Vagina (tissue), 2 donors: ENCODE measurements at places on chromosomes 3 and 15. TPM values are rescaled to one million over a fixed set of nuclear protein-coding genes. Genes with fewer than 3 reads are reported as not detected.

Gene ACP3
- total RNA-seq = 12.3 TPM

Gene ANKUB1
- not detected for total RNA-seq

Gene GCHFR
- total RNA-seq = 69.7 TPM

Gene FAM43A
- total RNA-seq = 20.4 TPM

Gene SLC2A2
- not detected for total RNA-seq

Gene ZIC1
- total RNA-seq = not detected

Gene TPM1
- total RNA-seq = 498 TPM

Gene GOLGA6L7
- not detected for total RNA-seq

Gene TRIM42
- total RNA-seq = not detected

Gene SORD
- total RNA-seq = 20.4 TPM

DNA sequence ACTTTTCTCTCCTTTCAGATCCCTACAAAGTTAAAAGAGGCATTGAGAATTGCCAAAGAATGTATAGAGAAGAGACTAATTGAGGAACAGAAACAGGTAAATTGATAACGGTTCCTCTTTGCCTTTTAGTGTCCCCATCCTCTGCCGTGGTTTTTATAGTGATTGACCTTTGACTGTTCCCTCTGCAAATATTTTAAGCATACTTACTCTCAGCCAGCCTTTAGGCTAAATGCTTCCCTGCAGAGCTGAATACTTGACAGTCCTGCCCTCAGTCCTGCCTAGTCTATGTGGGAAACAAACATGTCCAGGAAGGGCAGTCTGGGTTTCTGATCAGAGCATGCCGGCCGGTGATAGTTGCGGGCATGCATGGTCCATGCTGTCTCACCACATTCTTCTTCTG lies 24.7 kb downstream of the PDHB start:
- no peaks in the 10 kb centered on the region for H3K27me3 ChIP-seq
- no peak for DNase-seq
- peak overlapping the region; percentile 49 for H3K27ac ChIP-seq
- H3K4me1 ChIP-seq = peaks cover 36% of the 10 kb centered on the region
- H3K4me3 ChIP-seq = no peak overlapping the region

- DNase-seq = no peak
- no peak overlapping the region for H3K4me3 ChIP-seq
- H3K27me3 ChIP-seq = no peaks in the 10 kb centered on the region
- no peaks in the 10 kb centered on the region for H3K4me1 ChIP-seq
- H3K27ac ChIP-seq = no peak overlapping the region
Observed at GRCh38 chr3:31219131-31219843, 313.4 kb upstream of the STT3B start.

- no peak overlapping the region for H3K27ac ChIP-seq
- H3K4me1 ChIP-seq = peaks cover 6% of the 10 kb centered on the region
- no peak overlapping the region for H3K4me3 ChIP-seq
Observed at GRCh38 chr3:193702967-193703366, 110.0 kb downstream of the OPA1 start.

DNA sequence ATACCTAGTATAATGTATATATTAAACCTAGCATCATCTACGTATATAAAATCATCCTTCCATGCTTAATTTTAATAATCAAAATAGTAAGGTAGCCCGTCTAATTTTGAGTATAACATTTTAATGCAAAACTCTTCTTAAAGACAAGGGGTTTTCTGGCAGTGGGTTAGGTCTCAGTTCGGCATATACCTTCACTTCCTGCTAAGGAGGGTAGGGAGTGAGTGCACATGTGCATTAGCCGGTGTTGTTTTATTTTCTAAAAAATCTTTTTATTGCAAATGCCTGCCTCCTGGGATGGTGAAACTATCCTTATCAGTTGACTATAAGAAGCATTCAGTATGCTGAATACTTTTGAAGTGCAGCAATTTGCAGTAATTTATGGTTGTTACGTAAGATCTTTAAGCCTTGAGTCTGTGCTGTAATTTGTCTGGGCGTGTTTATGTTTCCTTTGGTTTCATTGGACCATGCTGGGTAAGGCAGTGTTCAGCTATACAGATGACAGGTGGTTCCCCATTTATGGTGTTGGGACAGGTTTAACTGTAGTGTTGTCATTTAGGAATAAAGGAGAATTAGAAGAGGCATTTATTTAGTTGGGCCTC lies 11.7 kb downstream of the ARHGEF26 start:
- H3K4me3 ChIP-seq = no peak overlapping the region
- no peaks in the 10 kb centered on the region for H3K27me3 ChIP-seq
- H3K4me1 ChIP-seq = peaks cover 12% of the 10 kb centered on the region
- no peak overlapping the region for H3K27ac ChIP-seq

GRCh38 chr3:155502630-155503029 lies 209.1 kb upstream of the STRIT1 start:
- H3K27ac ChIP-seq = no peak overlapping the region
- no peak for DNase-seq
- H3K36me3 ChIP-seq = no peaks in the 10 kb centered on the region
- H3K4me3 ChIP-seq = no peak overlapping the region

GRCh38 chr3:185646382-185647133 lies 60.5 kb downstream of the SENP2 start:
- H3K27me3 ChIP-seq = no peaks in the 10 kb centered on the region
- H3K4me1 ChIP-seq = no peaks in the 10 kb centered on the region
- peaks cover 9% of the 10 kb centered on the region for H3K36me3 ChIP-seq
- no peak overlapping the region for H3K4me3 ChIP-seq
- no peak overlapping the region for H3K27ac ChIP-seq
- DNase-seq = no peak

DNA sequence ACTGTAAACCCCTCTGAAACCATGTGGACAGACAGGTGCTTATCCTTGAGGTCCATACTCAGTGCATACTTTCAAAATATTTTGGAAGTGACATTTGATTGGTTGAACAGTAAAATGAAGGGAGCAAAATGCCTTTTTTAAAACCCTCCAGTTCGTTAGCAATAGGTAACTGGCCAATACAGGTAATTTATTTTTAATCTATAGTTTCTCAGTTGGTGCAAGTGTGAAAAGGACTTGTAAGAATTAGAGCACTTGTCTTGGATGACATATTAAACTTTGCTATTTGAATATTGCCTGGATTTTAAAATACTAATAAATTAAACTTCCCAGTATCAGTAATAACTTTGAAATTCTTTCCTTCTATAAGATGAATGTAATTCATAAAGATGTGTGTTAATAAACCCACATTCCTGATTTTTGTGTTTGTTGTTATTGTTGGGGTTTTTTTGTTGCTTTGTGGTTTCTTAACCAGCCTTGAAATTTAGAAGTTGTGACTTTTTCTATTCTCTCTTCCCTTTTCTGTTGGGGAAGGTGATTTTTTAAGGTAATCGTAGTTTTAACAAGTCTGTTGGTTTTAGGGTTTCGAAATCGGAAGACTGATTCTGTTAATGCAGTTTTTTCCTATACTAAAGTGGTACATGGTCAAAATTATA lies 90.0 kb downstream of the STT3B start:
- no peak for DNase-seq
- H3K36me3 ChIP-seq = peaks cover 20% of the 10 kb centered on the region
- no peak overlapping the region for H3K4me3 ChIP-seq
- no peaks in the 10 kb centered on the region for H3K4me1 ChIP-seq
- H3K27me3 ChIP-seq = no peaks in the 10 kb centered on the region
- H3K27ac ChIP-seq = no peak overlapping the region

GRCh38 chr15:22839046-22839695 lies 705 bp downstream of the NIPA2 start:
- DNase-seq = no peak
- no peaks in the 10 kb centered on the region for H3K36me3 ChIP-seq
- peak overlapping the region; percentile 94 for H3K27ac ChIP-seq
- no peaks in the 10 kb centered on the region for H3K27me3 ChIP-seq

DNA sequence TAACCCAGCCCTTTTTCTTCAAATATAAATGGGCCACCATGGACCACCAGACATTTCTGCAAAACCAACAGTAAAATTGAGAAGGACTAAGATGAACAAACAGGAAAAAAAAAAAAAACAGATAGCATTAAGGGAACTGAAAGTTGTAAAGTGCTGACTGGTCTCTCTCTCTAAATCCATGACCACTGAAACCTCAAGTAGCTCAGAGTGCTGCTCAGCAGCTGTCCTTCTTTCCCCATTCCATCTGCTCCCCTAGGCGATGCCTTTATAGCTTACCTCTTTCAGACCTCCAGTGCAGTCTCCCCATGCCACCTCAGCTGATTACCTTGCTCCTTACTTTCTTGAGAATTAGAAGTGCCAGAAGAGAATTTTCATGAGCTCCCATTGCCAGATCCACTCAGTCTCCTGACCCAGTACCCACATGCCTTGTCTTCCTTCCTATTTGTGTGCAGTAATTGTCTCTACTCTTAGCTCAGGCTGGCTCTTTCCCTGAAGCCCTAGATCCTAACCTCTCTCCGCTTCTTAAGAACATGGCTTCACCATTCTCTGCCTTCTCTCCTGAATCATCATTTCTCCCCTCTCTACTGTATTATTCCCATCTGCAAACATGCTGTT lies 23.9 kb upstream of the XIRP1 start:
- H3K27me3 ChIP-seq = no peaks in the 10 kb centered on the region
- no peak overlapping the region for H3K4me3 ChIP-seq

DNA sequence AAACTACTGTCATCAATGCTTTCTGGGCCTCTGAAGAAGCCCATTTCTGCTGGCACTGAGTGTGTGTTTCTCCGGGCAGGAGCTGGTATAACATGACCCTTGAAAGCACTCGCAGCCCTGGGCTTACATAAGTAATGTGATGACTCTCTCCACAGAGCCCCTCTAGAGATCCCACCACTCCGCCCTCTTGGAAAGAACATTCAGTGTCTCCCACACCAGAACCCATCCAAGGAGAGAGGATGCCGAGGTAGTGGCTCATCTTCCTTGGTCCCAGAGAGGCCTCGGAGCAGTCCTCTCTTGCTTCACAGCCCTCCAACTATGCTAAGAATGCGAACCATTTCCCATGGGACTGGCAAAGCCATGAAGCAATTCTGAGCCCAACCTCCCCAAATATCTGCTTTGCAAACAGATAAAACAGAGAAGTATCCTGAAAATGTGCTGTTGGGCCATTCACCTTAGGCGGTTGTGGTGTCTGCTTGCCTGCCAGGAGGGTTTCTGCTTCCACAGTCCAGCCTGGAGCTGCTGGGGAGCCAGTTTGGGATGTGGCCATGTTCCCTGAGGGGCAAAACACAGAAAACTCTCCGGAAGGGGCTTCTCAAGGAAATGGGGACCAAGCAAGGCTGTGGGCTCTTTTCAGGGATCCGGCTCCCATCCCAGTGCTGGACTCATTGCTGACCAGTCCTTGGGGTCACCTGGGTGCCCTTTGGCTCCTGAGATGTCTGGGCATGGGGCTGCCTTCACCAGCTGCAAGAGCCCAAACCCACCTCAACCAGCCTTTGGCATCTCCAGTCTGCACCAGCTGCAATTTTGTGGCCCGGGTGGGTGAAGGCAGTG lies 47.3 kb downstream of the AMOTL2 start:
- H3K27me3 ChIP-seq = no peaks in the 10 kb centered on the region
- no peak overlapping the region for H3K4me3 ChIP-seq
- peaks cover 48% of the 10 kb centered on the region for H3K4me1 ChIP-seq
- no peak for DNase-seq

DNA sequence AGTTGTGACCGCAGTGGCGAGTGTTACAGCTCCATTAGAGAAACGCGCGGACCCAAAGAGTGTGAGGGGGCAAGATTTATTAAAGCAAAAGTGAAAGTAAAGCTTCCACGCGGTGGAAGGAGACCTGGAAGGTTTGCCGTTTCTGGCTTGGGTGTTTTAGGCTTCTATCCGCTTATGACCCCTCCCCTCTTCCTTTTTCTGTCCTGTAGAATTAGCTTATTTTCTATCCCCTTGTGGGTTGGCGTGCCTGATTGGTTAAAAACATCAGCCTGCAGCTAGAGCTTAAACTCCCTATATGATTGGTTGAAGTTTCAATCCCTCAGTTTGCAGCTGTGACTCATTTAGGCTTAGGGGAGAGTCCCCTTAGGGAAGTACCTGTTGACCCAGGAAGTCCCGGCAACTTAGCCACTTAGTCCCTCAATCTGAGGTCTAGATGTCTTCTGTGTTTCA lies 39.6 kb downstream of the C3orf38 start:
- no peaks in the 10 kb centered on the region for H3K27me3 ChIP-seq
- no peaks in the 10 kb centered on the region for H3K36me3 ChIP-seq
- H3K27ac ChIP-seq = no peak overlapping the region
- H3K4me1 ChIP-seq = no peaks in the 10 kb centered on the region

DNA sequence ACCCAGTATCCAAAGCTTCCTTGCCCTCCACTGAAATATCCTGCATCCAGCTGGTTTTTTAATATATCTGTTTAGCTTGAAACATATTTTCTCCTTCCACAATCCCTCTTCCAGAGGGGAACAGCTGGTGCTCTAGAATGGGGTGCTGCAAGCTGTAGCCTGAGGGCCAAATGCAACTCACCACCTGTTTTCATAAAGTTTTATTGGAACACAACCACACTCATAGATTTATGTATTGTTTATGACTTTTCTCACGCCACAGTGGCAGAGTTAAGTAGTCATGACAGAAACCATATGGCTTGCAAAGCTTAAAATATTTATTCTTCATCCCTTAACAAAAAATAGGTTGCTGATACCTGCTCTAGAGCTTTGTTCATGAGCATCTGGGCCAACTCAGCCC lies 298.7 kb downstream of the CLSTN2 start:
- H3K4me1 ChIP-seq = no peaks in the 10 kb centered on the region
- H3K36me3 ChIP-seq = no peaks in the 10 kb centered on the region
- no peak for DNase-seq
- no peaks in the 10 kb centered on the region for H3K27me3 ChIP-seq
- no peak overlapping the region for H3K27ac ChIP-seq

- H3K27ac ChIP-seq = no peak overlapping the region
- H3K4me3 ChIP-seq = no peak overlapping the region
- DNase-seq = no peak
Observed at GRCh38 chr3:58640700-58641372, 25.7 kb downstream of the FAM3D start.

DNA sequence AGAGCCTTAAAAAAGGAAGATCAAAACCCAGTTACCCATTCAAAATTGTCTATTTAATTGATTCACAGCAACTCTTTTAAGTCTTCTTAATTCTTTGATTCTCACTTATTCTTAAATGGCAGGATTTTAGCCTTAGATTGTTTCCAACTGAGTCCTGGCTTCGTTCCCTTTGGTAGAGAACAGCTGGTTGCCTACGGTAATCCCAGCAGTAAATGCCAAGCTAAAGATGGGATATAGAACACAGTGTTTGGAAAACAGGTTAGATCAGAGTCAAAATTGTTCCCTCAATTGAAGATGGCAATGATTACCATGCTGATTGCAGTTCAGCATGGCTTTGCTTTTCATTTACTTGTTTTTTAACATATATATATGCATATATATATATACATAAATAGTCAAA lies 300.9 kb downstream of the PYDC2 start:
- DNase-seq = no peak
- H3K27ac ChIP-seq = no peak overlapping the region
- no peak overlapping the region for H3K4me3 ChIP-seq
- no peaks in the 10 kb centered on the region for H3K36me3 ChIP-seq

- H3K36me3 ChIP-seq = no peaks in the 10 kb centered on the region
- H3K4me1 ChIP-seq = no peaks in the 10 kb centered on the region
- H3K27ac ChIP-seq = no peak overlapping the region
- H3K27me3 ChIP-seq = no peaks in the 10 kb centered on the region
Observed at GRCh38 chr3:31405515-31405914, 127.2 kb upstream of the STT3B start.

GRCh38 chr3:107117922-107118536 lies 259.2 kb upstream of the CCDC54 start:
- no peaks in the 10 kb centered on the region for H3K36me3 ChIP-seq
- DNase-seq = no peak
- H3K4me1 ChIP-seq = no peaks in the 10 kb centered on the region
- no peak overlapping the region for H3K4me3 ChIP-seq
- H3K27me3 ChIP-seq = no peaks in the 10 kb centered on the region
- no peak overlapping the region for H3K27ac ChIP-seq
